ENCODE measurements at places on chromosomes 6 and 20.

- DNase-seq: no peak
Measured at GRCh38 chr20:4435225-4435624, 286.5 kb upstream of the PRND start.

GRCh38 chr6:21176197-21176596 is 417.4 kb upstream of the SOX4 start:
- no peak for DNase-seq

DNA sequence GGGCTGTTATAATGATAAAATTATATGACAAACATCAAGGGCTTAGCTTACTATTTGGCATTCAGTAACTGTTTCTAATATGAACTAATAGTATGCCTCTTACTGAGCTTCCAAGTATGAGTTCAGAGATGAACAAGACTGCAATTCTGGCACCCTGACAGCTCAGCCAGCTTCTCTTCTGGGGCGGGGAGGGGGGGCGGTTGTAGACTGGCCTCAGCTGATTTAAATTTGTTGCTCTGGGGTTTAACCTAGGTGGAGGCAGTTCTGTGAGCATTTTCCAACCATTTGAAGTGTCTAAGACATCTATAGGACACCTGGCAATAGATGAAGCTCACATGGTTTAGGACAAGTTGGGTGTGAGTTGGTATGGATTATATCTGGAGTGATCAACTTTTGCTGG is 401.9 kb downstream of the QKI start:
- no peak for DNase-seq

- peak; percentile 23 for DNase-seq
Measured at GRCh38 chr6:122610690-122611455, 668 bp downstream of the PKIB start.

Measured in GM10248 (cell line).